ENCODE measurements at places on chromosomes 2 and 18.

- DNase-seq, result no peak
Measured at GRCh38 chr18:41012194-41012593, 942.8 kb upstream of the PIK3C3 start.

DNA sequence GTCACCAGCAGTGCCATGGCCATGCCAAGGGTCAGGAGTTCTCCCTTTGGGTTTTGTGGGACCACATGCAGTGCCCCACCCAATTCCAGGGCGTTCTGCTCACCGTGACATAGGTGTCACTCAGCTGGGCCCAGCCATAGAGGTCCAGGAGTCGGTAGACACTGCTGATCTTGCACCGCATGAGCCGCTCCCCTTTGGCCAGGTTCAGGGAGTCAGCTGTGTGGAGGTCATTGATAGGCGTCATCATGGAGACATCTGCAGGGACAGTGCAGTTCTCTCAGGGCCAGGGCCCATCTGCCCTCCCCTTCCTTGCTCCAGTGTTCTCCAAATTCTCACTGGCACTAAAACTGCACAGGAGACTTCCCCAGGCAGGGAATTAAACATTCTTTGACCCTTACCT lies 71.9 kb downstream of the ADD2 start:
- DNase-seq, result no peak

- DNase-seq, result peak; percentile 90
Measured at GRCh38 chr2:127083819-127084503, 23.0 kb downstream of the BIN1 start.

DNA sequence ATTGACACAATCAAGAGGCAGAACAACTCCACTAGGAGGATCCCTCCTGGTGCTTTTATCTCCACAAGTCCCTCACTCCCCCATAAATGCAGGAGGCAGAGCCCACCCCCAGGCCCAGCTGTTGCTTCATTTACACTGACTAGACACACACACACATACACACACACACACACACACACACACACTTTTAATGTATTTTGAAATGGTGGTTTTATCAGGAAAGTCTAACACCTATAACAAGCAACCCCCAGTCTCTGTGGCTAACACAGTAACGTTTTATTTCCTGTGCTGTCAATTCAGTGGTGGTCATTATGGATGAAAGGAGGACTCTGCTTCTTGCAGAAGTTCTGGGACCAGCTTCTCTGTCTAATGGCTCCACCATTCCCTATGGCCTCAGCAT lies 125.4 kb upstream of the FOSL2 start:
- no peak for DNase-seq

DNA sequence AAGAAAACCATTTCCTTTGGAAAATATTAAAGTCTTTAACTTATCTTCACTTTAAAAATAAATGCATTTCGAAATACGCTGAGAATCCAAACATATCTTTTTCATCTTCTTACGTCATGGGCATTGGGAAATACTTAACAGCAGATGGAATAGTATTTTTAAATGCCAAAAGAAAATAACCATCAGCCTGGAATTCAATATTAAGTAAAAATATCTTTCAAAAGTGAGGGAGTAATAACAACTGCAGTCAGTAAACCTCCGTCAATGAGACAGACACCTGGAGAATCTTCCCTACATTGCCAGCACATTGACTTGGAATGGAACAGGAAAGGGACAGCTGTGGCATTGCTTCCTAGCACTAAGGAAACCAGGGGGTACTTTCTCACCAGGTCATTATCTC lies 290.4 kb upstream of the TNP1 start:
- DNase-seq, result peak; percentile 33

GRCh38 chr2:112640800-112641675 lies 4.7 kb upstream of the SLC20A1 start:
- peak; percentile 81 for DNase-seq

- no peak for DNase-seq
Measured at GRCh38 chr2:237524631-237525030, 37.6 kb downstream of the MLPH start.

GRCh38 chr2:69453475-69454129 lies 16.4 kb upstream of the NFU1 start:
- DNase-seq, result no peak

DNA sequence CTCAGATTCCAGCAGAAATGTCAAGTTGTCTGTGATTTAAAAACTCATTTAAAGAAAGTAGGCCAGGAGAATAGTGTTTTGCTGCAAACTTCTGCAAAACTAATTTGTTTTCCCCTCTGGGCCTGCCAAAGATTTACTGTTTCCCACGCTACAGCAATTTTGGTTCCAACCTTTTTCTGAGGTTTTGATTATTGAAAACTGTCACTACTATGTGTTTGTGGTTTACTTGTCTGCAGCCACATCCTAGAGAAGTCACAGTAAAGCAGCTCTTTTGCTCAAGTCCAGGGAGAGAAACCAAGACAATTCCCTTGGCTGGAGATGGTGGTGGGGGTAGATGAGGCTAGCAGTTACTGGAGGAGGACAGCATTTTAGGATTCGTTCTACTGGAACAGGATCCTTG lies 12.8 kb downstream of the IL1R2 start:
- no peak for DNase-seq

GRCh38 chr18:13530033-13530878 lies 196.1 kb downstream of the FAM210A start:
- DNase-seq, result no peak

DNA sequence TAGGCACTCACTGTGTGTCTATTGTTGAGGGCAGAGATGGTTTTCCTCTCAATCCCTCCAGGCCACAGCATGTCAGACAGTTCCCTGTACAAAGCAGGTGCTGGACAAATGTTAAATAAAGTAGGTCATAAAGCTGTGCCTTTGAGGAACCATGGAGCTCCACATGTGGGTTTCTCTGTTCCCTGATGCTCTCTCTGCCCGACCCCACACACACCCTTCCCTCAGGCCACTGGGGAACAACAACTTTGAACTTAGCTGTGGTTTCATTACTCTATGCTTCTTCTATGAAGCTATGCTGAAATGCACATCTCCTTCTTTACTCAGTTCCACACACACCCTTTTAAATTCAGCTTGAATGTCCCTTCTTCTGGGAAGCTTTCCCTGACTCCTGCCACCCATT lies 415.3 kb downstream of the HRH4 start:
- no peak for DNase-seq

- DNase-seq, result no peak
Measured at GRCh38 chr2:196266855-196267254, 95.5 kb upstream of the STK17B start.

DNA sequence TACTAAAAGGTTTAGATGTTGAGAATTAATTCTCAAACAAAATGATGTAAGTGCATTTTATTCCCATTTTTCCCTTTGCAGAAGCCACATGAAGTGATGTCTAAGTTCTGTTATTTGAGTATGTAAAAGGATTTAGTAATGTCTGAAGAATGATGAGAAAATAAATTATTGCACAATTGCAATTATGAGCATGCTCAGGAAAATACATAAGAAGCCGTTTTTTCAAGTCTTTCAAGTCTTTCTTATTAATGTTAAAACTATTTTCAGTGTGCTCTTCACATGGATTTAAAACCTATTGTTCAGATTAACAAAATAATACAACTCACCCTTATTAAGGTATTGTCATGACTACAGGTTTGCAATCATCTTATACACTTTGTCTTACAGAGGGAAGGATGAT lies 331.4 kb upstream of the NETO1 start:
- DNase-seq, result no peak

- DNase-seq, result no peak
Measured at GRCh38 chr2:241413929-241414580, 58.0 kb downstream of the FARP2 start.

DNA sequence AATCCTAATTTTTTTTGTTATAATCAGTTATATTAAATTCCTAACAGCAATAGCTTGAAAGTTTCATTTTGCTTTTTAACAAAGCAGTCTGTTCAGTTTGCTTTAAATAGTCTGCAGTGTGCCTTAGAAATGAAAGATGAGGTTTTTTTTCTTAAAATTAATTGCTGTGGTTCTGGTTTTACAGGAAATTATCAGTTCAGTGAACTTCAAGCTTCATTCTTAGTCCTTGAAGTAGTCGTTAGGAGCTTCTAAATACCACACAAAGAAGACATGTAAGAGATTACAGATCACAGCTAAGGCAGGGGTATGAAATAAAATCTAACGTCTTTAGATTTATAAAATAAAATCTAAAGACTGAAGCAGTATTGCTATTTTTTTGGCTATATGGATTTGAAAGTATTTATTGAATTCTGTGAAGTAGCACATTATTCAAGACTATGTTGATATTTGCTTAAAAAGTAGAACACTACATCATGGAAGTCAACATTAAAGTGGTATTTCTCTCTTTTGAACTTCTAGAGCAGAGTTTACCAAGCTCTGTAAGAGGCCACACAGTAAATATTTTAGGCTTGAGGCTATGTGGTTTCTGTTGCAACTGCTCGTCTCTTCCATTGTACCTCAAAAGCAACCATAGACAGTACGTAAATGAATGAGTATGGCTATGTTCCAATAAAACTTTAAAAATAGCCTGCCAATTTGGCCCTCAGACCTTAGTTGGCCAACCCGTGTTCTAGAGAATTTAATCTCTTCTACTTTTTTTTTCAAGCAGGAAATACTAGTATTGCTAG lies 81.5 kb upstream of the STON1 start:
- DNase-seq, result peak; percentile 45

- no peak for DNase-seq
Measured at GRCh38 chr2:144403933-144404332, 116.0 kb downstream of the ZEB2 start.

GRCh38 chr2:19648583-19648982 lies 253.2 kb downstream of the TTC32 start:
- peak; percentile 87 for DNase-seq

DNA sequence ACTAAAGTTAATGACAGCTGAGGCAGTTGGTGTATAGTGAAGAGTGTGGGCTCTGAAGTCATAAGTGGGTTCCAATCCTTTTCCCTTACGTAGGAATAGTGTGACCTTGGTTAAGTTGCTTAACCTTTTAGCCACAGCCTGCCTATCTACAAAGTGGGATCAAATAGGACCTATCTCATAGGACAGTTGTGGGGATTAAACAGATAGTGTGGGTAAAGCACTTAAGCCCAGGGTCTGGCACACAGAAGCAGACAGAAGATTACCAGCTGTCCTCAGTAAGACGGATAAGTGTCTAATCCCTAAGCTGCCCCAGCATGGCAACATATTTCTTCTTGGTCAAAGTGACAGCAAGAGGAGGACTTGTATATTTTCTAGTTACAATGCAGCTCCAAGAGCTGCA lies 28.2 kb downstream of the UBE2F start:
- DNase-seq, result no peak

GRCh38 chr2:78034706-78035105 lies 512.5 kb upstream of the LRRTM4 start:
- no peak for DNase-seq
